Right lobe of liver (tissue), 6 donors: ENCODE measurements at places on chromosomes 3 and 15. TPM values are rescaled to one million over a fixed set of nuclear protein-coding genes. Genes with fewer than 3 reads are reported as not detected.

DNA sequence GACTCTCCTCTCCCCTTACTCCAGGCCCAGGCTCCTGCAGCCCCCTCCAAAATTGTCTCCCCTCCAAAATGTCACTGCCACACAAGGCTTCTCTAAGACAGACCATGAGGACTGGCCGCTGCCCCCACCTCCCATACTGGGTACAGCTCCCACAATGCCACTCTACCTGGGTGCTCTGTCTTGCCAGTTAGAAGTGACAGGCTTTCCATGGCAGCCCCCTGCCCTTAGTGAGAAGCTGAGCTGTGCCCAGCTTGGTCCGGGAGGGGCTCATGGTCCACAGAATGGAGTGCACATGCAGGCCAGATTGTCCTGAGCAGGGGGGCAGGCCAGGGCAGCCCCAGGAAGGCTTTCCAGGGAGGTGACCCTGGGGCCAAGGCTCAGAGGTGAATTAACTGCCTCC, 3.0 kb upstream of the CLK3 start:
- DNase-seq, result no peak

DNA sequence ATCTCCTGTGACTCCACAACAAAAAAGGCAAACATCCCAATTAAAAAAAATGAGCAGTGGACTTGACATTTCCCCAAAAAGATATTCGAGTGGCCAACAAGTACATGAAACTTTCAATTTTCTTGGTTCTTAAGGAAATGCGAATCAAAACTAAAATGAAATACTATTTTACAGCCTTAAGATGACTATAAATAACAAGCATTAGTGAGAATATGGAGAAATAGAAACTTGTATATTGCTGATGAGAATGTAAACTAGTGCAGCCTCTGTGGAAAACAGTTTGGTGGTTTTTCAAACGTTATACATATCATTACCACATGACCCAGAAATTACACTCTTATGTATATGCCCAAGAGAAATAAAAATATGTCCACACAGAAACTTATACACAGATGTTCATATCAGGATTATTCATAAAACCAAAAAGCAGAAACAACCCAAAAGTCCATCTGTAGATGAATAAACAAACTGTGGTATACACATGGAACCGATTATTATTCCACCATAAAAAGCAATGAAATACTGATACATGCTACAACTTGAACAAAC, 153.2 kb upstream of the GPR149 start:
- DNase-seq, result no peak

DNA sequence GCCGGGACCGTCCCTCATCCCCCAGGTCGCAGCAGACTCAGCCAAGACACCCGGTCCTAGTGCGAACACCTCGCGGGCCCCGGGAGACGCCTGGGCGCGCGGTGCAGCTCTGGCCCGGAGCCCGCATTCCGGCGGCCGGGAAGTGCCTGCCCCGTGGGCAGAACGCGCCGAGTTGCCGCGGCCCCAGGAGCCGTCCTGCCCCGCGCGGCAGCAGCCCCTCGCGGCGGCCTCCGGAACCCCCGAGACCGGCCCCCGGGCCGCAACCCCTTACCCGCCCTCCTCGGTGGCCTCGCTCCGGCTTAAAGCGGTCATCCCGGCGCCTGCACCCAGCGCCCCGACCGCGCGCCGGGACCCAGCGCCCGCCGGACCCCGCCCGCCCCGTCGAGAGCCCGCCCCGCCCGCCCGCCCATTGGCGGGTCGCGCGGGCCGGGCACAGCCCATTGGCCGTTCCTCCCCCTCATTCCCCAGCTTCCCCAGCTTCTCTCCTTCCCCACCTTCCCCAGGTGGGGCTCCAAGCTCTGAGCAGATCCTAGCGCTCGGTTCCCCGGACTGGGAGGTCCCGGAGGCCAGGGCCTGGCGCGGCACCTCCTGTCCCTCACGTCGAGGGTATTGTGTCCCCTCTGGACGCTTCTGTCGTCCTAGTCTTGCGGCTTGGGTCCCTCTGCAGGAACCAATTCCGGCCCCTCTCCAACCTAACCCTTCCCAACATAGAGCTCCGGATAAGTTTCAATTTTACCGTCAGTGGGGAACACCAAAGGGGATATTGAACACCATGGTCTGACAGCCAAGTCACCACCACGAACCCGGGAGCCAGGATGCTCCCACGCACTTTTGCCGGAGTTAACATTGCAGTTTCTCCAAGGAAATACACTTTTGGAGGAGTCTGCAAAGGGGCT, at the start of gene GRAMD2A:
Gene GRAMD2A, minus strand, starts transcription at position 328 of the 896 bp plus-strand sequence.
- DNase-seq, result no peak

DNA sequence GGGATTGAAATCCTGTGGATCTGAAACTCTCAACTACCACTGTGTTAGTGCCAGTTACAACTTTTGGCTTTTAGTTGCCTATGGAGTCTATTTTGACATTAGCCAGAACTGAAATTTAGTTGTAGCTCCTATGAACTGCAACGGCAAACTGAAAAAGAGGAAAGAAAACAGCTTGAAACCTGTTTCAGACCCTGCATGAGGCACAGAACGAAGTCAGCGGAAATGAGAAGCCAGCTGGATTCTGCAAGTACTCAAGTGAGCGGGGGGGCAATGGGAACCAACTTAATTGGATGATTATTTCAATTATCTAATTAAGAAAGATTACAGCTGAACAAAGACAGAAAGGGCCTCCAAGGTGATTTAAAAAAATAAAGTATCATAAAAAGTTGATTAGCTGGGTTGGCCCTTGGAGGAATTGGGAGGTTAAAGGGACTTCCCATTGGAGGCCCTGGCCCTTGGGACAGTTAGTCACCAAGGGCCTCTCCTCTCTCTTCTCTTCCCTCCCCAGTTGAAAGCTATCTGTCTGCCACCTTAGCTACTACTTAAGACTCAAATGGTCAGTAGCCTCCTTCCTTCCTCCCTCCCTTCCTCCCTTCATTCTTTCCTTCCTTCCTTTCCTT, 352.1 kb downstream of the SHQ1 start:
- no peak for DNase-seq

The DLL4 gene
- total RNA-seq, result 4.0 TPM

DNA sequence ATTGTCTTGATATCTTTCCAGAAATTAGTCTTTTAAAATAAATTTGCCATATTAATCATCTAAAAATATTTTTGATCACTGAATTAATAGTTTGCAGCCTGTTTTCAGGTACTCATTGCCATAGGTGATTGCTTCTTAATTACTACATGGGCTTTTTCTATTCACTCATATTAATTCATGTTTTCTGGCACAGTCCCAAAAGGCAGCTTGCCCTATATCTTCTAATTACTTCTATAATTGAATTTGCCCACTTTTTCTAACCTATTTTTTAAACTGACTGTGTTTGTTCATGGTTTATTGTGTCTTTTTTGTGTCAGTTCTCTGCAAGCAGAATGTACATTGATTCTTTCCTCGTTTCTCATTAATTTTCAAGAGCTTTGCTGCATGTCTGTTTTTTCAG, 85.7 kb upstream of the SOX2 start:
- no peak for DNase-seq
